ENCODE measurements at places on chromosomes 6 and 20. TPM values are rescaled to one million over a fixed set of nuclear protein-coding genes. Genes with fewer than 3 reads are reported as not detected.

GRCh38 chr6:110387986-110388385 is 27.4 kb downstream of the DDO start:
- H3K4me1 ChIP-seq = peaks cover 22% of the 10 kb centered on the region
- no peak overlapping the region for H3K4me3 ChIP-seq
- no peaks in the 10 kb centered on the region for H3K36me3 ChIP-seq
- H3K27me3 ChIP-seq = peaks cover 3% of the 10 kb centered on the region
- H3K27ac ChIP-seq = no peak overlapping the region

GRCh38 chr20:38847840-38848239 is 42.3 kb downstream of the PPP1R16B start:
- peaks cover 83% of the 10 kb centered on the region for H3K4me1 ChIP-seq
- H3K4me3 ChIP-seq = no peak overlapping the region
- H3K27ac ChIP-seq = no peak overlapping the region
- no peaks in the 10 kb centered on the region for H3K27me3 ChIP-seq
- no peaks in the 10 kb centered on the region for H3K36me3 ChIP-seq
- DNase-seq = no peak

- H3K4me3 ChIP-seq = no peak overlapping the region
- H3K27me3 ChIP-seq = peaks cover 2% of the 10 kb centered on the region
- no peaks in the 10 kb centered on the region for H3K4me1 ChIP-seq
- DNase-seq = no peak
Measured at GRCh38 chr6:90910893-90911292, 324.0 kb upstream of the MAP3K7 start.

DNA sequence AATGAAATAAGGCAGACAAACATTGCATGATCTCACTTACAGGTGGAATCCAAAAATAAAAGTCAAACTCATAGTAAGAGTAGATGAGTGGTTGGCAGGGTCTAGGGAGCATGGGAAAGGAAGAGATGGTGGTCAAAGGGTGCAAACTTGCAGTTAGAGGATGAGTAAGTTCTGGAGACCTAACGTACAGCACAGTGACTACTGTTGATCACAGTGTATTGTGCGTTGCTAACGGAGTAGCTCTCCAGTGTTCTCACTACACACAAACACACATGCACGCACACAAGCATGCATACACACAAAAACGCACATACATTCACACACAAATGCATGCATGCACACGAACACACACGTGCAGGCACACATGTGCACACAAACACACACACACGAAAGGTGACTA is 54.9 kb downstream of the LY86 start:
- no peaks in the 10 kb centered on the region for H3K27me3 ChIP-seq
- no peaks in the 10 kb centered on the region for H3K36me3 ChIP-seq
- H3K4me3 ChIP-seq = no peak overlapping the region
- no peak for DNase-seq
- H3K27ac ChIP-seq = no peak overlapping the region

DNA sequence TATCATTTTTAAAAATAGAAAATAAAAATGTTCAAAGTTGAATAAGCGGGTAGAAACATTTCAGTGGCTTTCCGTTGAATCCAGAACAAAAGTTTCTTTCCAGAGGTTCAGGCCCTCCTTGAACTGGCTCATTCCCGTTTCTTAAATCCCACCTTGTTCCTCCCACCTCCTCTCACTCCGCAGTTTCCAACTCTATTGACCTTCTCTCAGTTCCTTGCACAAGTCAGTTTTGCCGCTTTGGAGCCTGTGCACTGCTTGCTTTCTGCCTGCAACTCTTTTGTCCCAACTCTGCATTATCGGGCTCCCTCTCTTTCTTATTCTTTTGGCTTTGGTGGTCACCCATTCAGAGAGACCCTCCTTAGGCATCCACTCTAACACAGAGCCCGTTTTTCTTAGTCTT is 99.9 kb upstream of the EDN1 start:
- H3K4me1 ChIP-seq = no peaks in the 10 kb centered on the region
- H3K4me3 ChIP-seq = no peak overlapping the region
- peaks cover 5% of the 10 kb centered on the region for H3K27me3 ChIP-seq
- H3K27ac ChIP-seq = no peak overlapping the region
- DNase-seq = no peak

DNA sequence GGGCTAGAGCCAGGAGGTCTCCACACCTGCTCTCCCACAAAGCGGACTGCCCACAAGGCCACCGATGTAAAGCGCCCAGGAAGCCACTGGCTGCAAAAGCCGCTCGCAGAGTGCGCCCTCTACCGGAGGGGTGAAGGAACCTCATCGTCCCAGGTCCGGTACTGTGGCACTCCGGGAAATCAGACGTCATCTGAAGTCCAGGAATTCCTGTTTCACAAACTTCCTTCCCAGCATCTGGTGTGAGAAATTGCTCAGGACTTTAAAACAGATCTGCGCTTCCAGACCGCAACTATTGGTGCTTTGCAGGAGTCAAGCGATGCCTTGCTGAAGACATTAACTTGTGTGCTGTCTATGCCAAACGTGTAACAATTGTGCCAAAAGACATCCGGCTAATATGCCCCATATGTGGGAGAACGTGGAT is 115.1 kb upstream of the ARID1B start:
- DNase-seq = no peak
- H3K4me1 ChIP-seq = no peaks in the 10 kb centered on the region
- H3K27me3 ChIP-seq = no peaks in the 10 kb centered on the region
- H3K4me3 ChIP-seq = no peak overlapping the region

- H3K27ac ChIP-seq = no peak overlapping the region
- H3K4me3 ChIP-seq = no peak overlapping the region
- no peaks in the 10 kb centered on the region for H3K4me1 ChIP-seq
Measured at GRCh38 chr6:117263353-117263927, 1.9 kb upstream of the VGLL2 start.

- H3K27ac ChIP-seq = peak within 1 kb of the TSS; percentile 84
- H3K4me3 ChIP-seq = peak within 1 kb of the TSS; percentile 77
Measured at GRCh38 chr20:63536997-63537524, at the start of gene PTK6. Gene PTK6, minus strand, starts transcription at chr20:63537376. Its CDS starts 62 bp downstream, at chr20:63537314.

DNA sequence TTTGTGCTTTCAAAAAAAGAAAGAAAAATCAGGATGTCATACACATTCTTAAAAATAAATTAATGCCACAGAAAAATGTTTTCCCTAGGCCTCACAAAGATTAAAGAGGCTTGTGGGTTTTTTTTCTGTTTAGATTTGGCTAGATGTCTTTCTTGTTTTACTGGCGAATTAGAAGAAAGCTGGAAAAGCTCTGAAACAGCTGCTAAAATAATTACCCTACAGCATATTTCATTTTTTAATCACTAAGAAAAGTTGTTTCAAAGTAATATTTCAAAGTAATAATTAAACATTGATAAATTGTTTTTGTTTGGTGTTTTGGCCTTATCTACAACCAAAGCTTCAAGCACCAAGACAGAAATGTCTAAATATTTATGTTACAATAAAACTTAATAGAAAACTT is 3.7 kb upstream of the ENPP1 start:
- no peaks in the 10 kb centered on the region for H3K36me3 ChIP-seq
- no peak overlapping the region for H3K4me3 ChIP-seq
- no peak overlapping the region for H3K27ac ChIP-seq
- H3K4me1 ChIP-seq = peaks cover 36% of the 10 kb centered on the region
- peaks cover 1% of the 10 kb centered on the region for H3K27me3 ChIP-seq

DNA sequence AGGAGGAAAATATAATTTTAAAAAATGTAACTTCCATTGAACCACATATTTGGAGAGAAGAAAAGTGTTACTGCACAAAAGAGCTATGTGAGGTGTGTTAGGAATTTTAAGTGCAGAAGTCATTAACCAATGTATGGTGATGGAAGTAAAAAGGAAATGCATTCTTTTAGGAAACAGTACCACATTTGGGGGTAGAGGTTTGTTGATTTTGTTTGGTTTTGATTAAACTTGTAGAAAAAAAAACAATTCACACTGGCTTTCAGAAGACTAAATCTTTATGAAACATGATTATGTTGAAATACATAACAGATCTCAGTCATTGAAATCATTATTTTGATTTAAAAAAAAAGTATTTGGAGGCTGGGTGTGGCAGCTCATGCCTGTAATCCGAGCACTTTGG is 1287.0 kb upstream of the GJE1 start:
- H3K27ac ChIP-seq = no peak overlapping the region
- H3K4me1 ChIP-seq = no peaks in the 10 kb centered on the region
- no peaks in the 10 kb centered on the region for H3K36me3 ChIP-seq
- no peak overlapping the region for H3K4me3 ChIP-seq

DNA sequence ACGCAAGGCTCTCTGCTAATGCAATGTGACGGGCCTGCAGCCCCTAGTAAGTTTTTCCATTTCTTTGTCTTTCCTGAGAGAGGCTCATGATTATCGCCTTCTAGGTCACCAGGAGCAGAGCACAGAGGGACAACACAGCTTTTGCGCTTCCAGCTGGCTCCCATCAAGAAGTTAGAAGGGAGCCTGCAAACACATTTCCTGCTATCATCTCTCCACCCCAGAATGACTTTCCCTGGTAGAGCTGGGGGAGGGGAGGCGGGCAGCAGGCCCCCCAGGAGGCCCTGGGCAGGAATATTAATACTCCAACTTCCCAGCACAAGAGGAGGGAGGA is 35.7 kb upstream of the CCDC167 start:
- H3K4me3 ChIP-seq = peak overlapping the region; percentile 9
- H3K27ac ChIP-seq = no peak overlapping the region
- H3K27me3 ChIP-seq = peaks cover 18% of the 10 kb centered on the region
- H3K4me1 ChIP-seq = peaks cover 11% of the 10 kb centered on the region

GRCh38 chr6:108677894-108678293 is 117.2 kb downstream of the FOXO3 start:
- H3K27ac ChIP-seq = peak overlapping the region; percentile 51
- H3K4me1 ChIP-seq = peaks cover 40% of the 10 kb centered on the region
- H3K4me3 ChIP-seq = no peak overlapping the region
- H3K27me3 ChIP-seq = no peaks in the 10 kb centered on the region

DNA sequence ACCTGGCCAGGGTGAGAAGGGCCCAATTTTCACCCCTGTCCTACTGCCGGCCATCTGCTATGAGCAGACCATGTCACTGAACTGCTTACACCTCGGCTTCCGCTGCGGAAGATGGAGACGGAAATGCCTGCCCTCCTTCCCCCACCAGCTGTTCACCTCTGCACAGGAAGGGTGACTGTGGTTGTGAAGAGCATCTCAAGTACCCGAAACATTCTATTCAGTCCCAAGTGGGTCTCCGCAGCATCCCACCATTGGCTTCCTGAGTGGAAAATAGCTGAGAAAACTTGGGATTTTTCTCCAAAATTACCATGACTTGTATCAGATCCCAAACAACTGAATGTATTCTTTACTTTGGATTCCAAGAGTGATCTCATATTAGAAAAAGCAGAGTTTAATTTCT is 16.1 kb downstream of the DOK5 start:
- H3K27ac ChIP-seq = no peak overlapping the region
- H3K27me3 ChIP-seq = peaks cover 6% of the 10 kb centered on the region
- H3K4me1 ChIP-seq = no peaks in the 10 kb centered on the region

The CD24 gene
- polyA plus RNA-seq = not detected

The DACT2 gene
- not detected for polyA plus RNA-seq

The SCUBE3 gene
- 0.02 TPM for polyA plus RNA-seq

The CFAP206 gene
- not detected for polyA plus RNA-seq

The OR2H2 gene
- polyA plus RNA-seq = not detected

The ENPP1 gene
- polyA plus RNA-seq = 0.29 TPM

The ATXN1 gene
- polyA plus RNA-seq = 6.9 TPM
